ENCODE measurements at places on chromosomes 6 and 20.

DNA sequence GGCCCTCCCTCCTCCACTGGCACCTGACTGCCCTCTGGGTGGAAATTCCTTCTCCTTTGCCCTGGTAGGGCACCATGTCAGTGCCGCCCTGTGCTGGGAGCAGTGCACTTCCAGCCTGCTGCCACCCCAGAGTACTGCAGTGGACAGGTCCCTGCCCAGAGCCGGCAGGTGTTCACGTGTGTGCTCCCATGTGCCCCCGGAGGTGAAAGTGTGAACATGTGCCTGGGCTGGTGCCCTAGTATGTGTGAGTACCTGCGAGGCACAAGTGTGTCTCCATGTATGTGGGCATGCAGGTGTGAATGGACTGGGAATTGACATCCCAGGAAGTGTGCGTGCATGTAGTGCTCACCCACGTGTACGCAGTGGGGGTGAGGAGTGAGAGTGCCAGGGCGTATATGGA, 29.4 kb downstream of the SDCBP2 start:
- peak; percentile 64 for DNase-seq

- no peak for DNase-seq
Measured at GRCh38 chr20:19211661-19212468, 577 bp upstream of the SLC24A3 start.

DNA sequence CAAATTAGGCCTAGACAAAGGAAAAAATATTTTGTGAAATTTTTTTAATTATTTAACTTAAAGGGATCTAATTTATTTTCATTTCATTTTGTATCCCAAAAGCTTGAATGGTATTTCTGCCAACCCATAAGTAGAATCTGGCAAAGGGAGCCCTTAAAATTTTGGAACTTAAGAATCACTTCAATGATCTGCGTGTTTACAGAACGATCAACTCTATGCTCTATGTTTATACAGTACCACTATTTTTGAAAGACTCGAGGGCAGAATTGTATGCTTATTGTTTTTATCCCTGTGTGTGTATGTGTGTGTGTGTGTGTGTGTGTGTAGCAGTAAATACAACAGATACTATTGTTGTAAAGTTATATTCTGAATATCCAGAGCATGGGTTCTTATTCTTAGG, 39.2 kb downstream of the METTL24 start:
- no peak for DNase-seq

DNA sequence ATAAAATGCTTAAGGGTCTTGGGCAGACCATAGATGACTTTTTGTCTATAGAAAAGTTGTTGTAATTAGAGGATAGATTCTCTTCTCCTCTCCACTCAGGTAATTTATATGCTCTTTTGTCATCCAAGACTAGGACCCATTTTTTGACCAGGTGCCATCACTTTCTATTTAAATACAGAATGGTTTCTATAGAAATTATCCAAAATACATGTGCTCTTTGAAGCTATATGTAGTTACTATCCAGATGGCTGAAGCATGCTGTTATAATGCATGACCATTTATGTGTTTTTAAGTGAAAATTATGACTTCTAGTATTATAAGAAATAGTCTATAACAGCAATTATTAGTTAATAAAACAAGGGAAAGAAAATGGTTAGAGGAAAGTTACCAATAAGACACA, 3.0 kb upstream of the MLIP start:
- no peak for DNase-seq

GRCh38 chr6:4460586-4461475, 315.4 kb upstream of the CDYL start:
- DNase-seq = no peak

GRCh38 chr6:33049323-33050013, 24.0 kb downstream of the HLA-DPA1 start:
- DNase-seq = peak; percentile 34

All from WERI-Rb-1 (cell line).